ENCODE measurements at places on chromosomes 2 and 18.

DNA sequence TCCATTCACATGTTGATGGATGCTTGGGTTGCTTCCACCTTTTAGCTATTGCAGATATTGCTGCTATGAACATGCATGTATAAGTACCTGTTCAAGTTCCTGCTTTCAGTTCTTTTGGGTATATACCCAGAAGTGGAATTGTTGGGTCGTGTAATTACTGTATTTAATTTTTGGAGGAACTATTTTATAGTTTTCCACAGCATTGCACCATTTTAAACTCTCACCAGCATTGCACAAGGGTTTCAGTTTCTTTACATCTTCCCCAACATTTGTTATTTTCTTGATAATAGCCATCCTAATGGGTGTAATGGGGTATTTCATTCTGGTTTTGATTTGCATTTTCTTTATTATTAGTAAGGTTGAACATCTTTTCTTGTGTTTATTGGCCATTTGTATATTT is 16.0 kb downstream of the ACTR3 start:
- DNase-seq: no peak

DNA sequence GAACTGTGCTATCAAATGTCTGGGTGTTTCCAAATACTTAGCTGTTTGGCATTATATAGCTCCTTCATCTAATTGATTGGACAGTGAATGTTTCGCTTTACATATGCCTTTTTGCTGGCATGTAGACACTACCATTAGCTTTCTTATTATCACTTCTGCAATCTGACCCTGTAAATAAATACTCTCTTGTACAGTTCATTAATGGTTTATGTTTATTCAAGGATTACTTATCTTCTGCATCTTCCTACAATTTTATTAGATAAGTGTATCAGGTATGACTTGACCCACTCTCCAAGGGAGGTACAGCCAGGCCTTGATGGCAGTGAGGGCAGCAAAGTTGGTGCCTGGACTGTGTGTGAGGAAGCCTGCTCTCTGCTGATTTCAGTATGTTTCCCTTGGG is 614.1 kb upstream of the SETBP1 start:
- no peak for DNase-seq

GRCh38 chr18:59767732-59768131 is 70.5 kb upstream of the CCBE1 start:
- DNase-seq: no peak

- no peak for DNase-seq
Measured at GRCh38 chr2:110780461-110780860, 48.1 kb downstream of the ACOXL start.

DNA sequence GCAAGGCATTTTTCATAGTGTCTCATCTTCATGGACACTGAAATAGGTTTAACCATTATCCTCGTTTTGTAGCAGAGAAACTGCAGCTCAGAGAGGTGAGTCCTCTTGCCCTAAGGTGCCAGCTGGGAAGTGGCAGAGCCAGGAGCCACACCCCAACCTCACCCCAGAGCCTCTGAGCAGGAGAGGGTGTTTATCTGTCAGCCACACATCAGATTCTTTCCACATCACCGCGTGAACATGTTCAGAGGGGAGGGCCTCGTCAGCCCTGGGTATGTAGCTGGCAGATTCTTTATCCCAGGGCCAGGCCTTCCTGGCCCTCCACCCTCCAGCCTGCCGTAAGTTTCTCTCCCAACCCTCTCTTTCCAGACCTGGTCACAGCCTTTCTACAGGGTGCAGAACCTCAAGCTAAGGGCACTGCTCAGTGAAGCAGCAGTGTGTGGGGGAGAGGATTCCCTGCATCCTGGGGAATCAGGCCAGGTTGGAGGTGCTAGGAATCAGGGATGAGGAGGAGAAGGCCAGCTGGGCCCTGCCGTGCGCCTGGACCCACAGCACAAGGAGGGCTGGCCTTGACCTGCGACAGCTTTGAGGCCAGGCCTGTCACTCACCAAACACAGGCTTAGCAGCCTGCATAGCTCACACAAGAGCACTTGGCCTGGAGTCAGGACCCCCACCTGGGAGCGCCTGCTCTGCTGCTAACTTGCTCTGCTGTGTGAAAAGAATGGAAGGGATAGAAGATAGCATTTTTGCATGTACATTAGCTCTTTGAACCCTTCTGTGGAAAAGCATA is 111.3 kb upstream of the MCFD2 start:
- DNase-seq: no peak
